ENCODE measurements at places on chromosomes 3 and 15.

DNA sequence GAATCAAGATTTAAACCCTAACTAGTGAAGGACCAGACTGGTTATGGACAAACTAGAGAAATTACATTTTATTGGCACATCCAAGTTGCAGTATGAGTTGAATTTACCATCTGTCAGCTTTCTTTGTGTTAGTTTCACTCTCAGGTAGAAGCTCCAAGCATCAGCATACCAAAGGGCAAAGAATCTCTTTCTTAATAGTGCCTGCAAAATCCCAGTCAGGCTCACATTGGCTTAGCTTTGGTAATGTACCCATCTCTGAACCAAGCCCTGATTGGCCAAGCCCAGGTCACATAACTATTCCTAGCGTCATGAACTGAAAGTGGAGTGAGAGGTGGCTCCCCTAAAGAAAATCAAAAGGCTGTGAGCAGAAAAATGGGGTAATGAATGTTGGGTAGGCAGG is 66.9 kb downstream of the CCNL1 start:
- no peak for DNase-seq

DNA sequence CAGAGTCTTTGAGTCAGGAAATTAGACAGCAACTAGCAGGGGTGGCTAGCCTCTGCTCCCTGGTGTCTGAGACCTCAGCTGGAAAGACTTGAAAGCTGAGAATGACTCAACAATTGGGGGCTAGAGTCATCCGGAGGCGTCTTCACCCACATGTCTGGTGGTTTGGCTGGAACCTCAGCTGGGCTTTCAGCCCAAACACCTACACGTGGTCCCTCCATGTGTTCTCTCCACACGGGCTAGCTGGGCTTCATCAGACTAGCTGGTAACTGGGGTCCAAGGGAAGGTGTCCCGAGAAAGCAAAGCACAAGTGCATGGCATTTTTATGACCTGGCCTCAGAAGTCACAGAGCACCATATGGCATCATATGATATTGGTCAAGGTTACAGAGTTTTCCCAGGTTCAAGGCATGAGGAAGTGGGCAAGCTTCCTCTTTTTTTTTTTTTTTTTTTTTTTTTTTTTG is 19.9 kb upstream of the ABHD2 start:
- no peak for DNase-seq

DNA sequence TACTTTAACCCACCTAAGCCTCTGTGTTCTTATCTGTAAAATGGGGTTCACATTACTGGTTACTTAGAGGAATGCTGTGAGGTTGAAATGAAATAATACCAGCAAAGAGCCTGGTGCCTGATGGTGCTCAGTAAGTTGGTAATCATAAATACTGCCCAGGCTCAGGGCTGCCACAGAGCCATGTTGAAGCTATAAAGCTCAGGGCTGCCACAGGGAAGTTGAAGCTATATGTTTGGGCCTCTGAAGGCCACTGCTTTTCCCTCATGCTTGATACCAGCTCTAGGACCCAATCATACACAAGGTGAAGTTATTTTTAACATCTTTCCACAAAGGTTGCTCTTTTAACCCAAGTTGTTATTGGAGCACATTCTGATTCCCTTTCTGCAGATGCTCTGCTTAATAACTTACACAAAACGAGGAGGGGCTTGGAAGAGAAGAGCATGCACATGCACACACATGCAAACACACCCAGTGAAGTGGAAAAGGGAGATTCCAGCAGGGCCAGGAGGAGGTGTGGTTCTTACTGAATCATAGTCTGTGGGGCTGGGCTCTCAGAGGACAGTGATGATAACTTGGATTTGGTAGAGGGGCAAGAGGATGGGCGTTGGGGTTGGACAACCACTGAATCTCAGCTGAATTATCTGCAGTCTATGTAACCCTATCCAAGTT is 17.4 kb downstream of the PARP14 start:
- DNase-seq, result no peak

DNA sequence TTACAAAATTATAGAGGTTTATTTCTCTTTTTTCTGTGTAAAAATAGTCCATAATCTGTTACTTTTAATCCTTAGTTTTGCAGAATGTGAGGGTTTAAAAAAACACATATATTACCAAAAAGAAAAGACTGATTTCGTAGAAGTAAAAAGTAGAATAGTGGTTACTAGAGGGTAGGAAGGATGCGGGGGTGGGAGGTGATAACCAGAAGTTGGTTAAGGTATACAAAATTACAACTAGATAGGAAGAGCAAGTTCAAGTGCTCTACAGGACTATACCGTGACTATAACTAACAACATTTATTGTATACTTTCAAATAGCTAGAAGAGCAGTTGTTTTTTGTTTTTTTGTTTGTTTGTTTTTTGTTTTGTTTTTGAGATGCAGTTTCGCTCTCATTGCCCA is 16.1 kb downstream of the CASR start:
- DNase-seq, result no peak

DNA sequence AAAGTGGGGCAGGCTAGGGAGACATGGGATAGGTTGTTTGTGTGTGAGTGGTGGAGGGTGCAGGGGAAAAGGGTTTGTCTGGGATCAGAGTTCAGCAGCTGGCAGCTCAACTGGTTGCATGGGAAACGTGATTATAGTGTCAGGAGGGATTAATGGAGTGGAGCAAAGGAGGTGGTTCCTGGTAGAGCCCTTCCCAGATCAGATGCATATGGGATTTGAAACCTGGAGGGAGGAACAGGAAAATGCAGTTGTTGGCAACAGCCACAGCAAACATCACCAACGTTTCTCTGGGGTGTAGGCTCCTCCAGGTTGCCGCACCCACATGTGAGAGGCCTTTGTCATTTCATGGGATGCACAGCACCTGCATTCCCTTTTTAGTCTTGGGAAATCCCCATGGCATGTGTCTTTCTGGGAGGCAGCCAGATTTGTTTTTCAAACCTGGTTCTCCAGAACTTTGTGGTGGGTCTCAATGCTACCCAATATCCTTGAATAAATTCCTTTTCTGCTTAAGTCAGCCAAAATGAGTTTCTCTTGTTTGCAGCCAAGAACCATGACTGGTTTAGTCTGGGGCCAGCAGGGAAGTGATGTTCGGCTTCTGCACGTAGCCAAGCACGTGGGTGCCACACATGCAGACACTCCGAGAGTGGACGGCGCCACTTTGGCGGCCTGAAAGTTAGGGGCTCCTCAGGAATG is 61.3 kb downstream of the BDH1 start:
- no peak for DNase-seq

GRCh38 chr3:140420621-140421357 is 257.1 kb upstream of the TRIM42 start:
- no peak for DNase-seq

DNA sequence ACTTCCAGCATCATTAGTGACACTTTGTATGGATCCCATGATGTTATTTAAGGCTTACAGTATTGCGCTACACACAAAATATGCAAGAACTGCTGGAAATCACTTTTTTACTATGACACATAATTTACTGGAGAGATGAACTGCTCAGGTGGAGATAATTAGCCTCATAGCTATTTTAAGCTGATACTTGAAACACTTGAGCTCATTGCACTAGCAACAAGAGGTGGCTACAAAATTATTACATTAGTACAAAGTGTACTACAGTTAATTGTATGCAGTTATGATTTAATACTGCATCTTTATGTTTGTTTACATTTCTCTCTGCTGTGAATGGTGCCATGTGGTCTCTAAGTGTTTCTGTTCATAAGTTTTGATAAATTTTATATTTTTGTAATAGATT is 6.5 kb upstream of the LZTFL1 start:
- DNase-seq, result no peak

DNA sequence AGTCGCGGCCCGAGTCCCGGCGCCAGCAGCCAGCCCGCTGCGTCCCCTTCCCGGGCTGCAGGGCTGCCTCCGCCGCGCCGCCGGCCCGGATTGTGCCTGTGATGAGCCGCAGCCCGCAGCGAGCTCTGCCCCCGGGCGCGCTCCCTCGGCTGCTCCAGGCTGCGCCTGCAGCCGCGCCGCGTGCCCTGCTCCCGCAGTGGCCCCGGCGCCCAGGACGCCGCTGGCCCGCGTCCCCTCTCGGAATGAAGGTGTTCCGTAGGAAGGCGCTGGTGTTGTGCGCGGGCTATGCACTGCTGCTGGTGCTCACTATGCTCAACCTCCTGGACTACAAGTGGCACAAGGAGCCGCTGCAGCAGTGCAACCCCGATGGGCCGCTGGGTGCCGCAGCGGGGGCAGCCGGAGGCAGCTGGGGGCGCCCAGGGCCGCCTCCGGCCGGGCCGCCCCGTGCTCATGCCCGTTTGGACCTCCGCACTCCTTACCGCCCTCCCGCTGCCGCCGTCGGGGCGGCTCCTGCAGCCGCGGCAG is 1.2 kb downstream of the CHST2 start:
- DNase-seq, result peak; percentile 57

DNA sequence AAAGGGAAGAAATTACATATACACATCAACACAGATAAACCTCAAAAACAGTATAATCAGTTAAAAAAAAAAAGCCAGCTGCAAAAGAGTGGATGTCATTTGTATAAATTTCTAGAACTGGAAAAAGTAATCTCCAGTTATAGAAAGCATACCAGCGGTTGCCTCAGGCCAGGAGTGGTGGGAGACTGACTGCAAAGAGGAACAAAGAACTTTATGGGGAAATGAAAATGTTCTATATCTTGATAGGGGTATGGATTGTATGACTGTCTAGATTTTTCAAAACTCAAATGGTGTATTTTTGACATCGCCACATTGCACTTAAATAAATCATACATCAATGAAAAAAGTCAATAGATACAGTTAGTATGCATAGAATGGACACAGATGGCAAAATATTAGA is 241.6 kb downstream of the SCAPER start:
- DNase-seq, result no peak

DNA sequence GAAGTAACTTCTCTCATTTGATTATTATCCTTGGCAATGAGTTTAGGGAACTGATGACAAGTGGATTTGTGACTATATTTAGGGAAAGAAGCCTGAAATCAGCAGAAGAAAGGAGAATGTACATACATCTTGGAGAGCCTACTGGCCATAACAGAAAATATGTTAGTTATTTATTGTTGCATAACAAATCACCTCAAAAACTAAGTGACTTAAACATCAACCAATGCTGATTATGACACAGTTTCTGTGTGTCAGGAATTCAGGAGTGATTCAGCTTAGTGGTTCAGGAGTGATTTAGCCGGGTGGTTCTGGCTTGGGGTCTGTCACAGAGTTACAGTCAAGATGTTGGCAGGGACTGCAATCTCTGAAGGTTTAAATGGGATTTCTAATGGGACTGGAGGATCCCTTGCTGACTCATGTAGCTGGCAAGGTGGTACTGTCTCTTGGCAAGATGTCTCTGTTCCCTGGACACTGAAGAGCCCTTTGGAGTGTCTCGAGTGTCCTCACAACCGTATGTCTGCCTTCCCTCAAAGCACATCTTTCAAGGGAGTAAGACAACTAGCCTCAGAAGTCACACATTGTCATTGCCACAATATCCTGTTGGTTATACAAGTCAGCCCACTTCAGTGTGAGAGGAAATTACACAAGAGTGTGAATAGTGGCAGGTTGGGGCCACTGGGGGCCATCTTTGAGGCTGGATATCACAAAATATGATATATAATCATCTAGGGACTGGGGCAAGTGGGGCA is 248.9 kb downstream of the SV2B start:
- DNase-seq, result no peak

GRCh38 chr15:51424780-51425179 is 83.3 kb downstream of the GLDN start:
- no peak for DNase-seq

- no peak for DNase-seq
Observed at GRCh38 chr15:55703873-55704301, 39.1 kb downstream of the PRTG start.

DNA sequence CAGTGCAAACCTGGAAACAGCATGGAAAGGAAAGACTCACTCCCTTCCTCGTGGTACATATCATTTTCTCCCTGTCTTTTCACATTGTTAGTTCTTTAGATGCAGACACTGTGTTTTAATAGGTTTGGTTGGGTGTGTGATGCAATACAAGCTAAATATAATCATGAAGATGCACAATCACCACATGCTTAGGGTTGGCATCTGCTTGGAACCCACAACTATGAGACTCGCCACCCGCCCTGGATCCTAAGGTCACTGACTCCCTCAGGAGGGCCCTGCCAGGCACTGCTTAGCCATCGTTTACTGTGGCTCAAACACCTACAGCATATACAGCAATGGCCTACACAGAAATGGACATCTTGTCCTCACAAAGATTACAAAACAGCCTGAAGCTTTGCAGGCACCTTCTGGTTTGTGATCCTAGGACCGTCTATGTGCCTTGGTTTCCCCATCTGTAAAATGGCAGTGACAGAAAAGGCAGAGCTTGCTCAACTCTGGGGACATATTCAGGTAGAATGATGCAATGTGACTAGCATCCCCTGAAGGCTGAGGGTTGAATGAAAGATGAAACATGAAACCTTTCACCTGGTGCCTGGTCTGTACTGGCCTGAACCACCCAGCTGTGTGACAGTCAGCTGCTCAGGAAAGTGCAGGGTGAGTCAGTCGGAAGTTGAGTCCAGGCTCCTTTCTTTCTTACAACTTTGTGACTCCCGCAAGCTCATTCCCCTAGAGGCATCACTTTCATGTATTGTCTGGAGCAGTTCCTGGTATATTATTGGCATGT is 123.6 kb upstream of the PFN2 start:
- DNase-seq, result no peak

GRCh38 chr3:183188895-183189462 is 26.4 kb upstream of the LAMP3 start:
- DNase-seq, result peak; percentile 32

GRCh38 chr3:70096376-70097066 is 97.0 kb downstream of the SAMMSON start:
- DNase-seq, result no peak

DNA sequence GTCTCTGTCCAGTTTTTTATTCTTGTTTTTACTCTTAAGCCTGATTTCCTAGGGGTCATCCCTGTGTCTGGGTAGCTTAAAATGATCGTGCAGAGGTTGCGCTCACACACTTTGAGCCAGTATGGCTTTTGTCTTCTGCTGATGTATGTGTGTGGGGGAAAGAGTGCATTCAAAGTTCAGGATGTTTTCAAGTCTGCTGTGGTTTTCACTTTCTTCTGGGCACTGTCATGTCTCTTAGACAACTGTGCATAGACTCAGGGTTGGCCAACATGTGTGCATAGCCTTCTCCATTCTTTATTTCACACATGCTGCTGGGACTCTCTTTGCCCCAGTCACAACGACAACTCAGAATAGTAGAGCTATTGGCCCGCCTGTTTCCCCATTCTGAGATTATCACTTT is 139.1 kb downstream of the WNT7A start:
- DNase-seq, result no peak

DNA sequence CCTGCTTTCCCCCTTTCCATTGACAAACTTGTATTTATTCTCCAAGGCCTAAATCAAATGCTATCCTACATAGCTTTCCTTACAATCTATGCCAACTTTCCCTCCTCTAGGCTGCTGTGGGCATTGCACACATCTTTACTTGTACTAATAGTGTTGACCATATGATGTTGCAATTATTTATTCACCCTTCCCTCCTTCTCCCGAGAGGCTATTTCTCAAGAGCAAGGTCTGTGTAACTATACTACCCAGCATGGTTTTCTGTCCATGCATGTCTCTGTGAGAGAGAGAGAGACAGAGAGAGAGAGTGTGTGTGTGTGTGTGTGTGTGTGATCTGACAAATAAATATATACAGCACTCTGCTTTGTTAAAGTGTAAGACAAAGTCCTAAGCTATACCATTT is 63.8 kb downstream of the GTPBP8 start:
- no peak for DNase-seq

All from HEK293T (cell line).